ENCODE measurements at places on chromosomes 2 and 18.
A peak's percentile ranks its signal among the peaks of the same experiment; 100 is the strongest.

GRCh38 chr2:24515335-24515734, 24.3 kb downstream of the NCOA1 start:
- DNase-seq = no peak

GRCh38 chr18:42480441-42480840, 525.4 kb downstream of the PIK3C3 start:
- DNase-seq = no peak

GRCh38 chr2:186718903-186719302, 25.0 kb downstream of the FAM171B start:
- no peak for DNase-seq

DNA sequence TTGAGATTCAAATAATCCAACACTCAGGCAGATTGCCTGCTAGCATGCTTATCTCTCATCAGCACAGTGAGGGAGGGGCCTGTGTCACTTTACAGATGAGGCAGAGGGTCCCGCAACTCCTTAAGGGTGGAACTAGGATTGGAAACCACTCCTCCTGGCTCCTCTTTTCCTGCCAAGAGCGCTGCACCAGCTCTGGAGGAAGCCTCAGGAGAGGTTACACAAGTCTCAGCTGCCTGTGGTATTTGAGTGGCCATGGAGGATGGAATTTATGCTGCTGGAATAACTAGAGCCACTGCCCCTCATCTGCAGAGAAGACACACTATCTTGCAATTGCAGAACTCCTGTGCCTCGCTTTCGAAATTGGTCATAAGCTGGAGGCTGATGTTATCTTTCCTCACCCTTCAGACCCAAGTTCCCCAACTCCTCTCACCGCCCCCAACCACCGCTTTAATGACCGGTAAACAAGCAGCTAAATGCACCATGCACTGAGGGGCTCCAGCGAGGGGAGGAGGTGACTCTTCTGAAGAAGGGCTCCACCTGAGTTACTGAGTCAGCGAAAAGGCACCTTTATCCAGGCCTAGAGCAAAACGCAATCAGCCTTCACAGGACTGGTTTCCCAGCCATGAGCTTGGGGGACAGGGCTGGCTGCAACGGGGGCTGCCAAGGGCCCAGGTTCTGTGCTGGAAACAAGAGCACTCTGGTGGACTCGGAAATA, 245.8 kb downstream of the SOX11 start:
- DNase-seq = no peak

DNA sequence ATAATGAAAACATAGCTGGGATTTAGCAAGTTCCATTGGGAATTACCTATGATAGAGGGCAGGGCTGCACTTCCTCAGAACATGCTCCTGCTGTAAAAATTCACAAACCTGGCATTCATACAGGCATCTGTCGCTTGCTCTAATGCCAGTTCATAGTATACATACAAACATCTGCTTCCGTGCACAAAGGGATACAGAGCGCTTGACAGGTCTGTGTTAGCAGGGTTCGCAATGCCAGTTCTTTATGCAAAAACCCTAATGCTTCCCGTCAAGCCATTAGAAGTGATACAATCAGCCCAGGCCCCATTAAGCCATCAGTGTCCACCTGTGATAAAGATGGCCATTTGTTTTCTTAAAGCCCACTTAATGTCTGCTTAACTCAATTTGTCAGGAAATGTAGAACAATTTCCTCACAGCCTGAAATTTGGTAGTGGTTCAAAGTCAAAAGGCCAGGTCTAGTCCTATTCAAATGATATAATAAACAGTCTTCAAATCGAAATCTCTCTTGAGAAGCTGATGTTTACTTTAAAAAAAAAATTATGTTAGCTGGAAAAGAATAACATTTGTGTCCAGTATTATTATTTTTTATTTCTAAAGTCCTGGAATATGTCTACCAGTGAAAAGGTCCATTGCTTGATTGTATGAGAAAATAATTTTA, 556.3 kb downstream of the ARHGAP15 start:
- DNase-seq = no peak

DNA sequence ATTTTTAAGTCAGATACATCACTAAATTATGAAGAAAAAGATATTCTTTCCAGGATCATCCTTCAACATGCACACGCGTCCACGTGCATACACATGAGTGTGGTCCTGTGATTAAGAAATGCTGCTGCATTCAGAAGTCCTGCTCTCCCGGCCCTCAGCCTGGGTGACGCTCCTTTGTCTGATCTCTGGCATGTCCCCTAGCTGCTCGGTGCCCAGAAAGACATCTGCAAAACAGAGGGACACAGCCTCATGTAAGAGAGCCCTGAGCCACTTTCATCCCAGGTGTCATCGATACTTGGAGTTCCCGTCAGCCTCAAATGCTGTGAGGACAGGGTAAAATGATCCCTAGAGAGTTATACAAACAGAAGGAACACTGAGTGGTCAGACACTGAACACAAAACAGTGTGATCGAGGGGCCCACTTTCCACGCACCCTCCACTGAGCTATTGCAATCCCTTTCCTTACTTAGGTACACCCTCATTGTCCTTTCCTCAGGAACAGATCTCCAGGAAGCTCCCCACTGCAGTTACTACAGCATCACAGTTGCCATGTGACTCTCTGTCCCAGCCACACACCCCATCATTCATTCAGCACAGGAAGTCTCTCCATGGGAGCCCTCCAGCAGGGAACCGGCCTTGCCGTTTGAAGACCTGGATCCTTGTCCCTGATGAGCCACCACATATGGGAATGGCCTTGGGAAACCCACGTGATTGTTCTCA, 32.1 kb downstream of the CRACDL start:
- DNase-seq = no peak

DNA sequence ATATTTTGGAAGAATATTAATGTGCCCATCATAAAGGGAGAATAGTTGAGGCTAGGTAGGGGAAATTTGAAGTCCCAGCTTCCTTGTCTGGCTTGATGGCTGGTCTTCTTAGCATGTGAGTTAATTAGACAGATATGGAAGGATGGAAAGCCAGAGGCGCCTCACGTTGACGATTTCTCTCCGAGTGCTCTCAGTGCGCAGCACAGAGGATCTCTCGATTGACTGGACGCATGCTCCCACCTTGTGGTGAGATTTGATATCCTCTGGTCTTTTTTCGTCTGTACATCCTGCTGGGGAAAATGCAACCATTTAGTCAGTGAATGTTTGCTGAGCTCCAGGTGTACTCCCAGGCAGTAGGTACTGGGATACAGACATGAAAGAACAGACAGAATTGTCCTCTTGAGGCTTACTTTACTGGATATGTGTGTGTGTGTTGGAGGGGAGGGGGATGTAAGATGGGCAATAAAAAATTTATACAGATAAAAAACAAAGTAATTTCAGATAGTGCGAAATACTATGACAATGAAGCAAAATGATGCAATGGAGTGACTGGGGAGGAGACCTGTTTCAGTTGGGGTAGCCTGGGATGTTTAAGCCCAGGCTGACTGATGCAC, 66.9 kb upstream of the ZNG1B start:
- DNase-seq = peak; percentile 60

GRCh38 chr2:59204040-59204439, 962.9 kb upstream of the FANCL start:
- DNase-seq = no peak

- DNase-seq = no peak
Observed at GRCh38 chr18:62876828-62877227, 161.5 kb downstream of the PHLPP1 start.

- no peak for DNase-seq
Observed at GRCh38 chr2:6623746-6624145, 242.0 kb downstream of the CMPK2 start.

GRCh38 chr2:48248251-48248933, 281.6 kb upstream of the STON1 start:
- no peak for DNase-seq

- DNase-seq = no peak
Observed at GRCh38 chr2:31202041-31202440, 15.3 kb downstream of the CAPN14 start.

DNA sequence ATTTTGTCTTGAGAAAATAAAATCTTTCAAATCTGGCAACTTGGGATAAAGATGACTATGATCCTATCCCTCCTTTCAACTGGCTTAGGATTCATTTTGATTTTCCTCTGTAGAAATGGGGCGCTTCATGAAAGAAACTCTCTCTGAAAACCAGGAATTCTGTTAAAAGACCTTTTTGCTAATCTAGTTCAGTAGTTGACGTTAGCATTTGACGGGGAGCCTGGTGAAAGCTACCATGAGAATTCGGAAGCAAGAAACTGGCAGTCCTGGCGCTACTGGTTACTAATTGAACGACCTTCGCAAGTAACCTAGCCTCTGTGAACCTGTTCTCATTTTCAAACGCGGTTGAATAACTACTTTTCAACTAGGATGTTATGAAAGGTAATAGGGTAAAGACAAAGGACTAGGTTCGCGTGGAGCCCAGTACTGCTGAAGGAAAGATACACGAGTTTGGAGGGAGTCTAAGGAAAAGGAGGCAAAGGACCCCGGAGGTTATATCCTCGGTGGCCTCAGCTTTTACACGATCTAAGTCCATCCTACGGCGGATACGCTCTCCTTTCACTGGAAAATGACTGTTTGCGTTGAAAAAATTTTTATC, 604 bp upstream of the STK11IP start:
- no peak for DNase-seq

GRCh38 chr2:113834051-113834730, 55.7 kb upstream of the ACTR3 start:
- DNase-seq = no peak

DNA sequence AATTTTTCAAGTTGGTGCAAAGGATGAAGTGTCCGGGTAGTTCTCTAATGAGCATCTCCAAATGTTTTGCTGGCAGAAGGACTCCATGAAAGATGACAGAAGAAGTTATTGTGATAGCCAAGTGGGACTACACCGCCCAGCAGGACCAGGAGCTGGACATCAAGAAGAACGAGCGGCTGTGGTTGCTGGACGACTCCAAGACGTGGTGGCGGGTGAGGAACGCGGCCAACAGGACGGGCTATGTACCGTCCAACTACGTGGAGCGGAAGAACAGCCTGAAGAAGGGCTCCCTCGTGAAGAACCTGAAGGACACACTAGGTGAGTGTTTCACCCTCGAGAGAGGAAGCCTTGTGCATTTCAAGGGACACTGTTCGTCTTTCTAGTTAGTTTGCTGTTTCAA, 110.3 kb downstream of the NCK2 start:
- no peak for DNase-seq

- no peak for DNase-seq
Observed at GRCh38 chr18:70468861-70469547, 180.2 kb downstream of the SOCS6 start.

GRCh38 chr2:111904726-111905474, 6.5 kb downstream of the MERTK start:
- DNase-seq = no peak

DNA sequence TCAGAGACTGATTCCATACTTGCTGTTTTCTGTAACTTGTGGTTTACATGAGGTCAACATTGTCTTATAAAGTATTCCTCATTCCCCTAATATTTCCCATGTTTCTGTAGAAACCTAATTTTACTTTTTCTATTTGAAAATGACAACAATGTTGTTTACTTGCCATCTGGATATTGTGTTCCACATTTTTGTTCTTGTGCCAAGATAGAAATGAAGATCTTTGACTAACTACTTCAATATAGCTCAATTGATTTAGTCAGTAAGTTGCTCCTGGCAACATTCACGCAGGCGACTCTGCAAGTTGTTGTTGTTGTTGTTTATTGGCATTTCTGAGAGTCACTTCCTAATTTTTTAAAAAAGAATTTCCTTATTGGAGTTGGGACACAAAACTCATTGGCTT, 69.5 kb downstream of the CAVIN2 start:
- DNase-seq = no peak

GRCh38 chr18:45792506-45793263, 32.8 kb upstream of the SIGLEC15 start:
- no peak for DNase-seq

GRCh38 chr2:239563561-239563960, 162.7 kb upstream of the HDAC4 start:
- DNase-seq = no peak

- DNase-seq = no peak
Observed at GRCh38 chr2:70552501-70553333, 909 bp downstream of the TGFA start.

GRCh38 chr2:12807907-12808810, 91.4 kb downstream of the TRIB2 start:
- DNase-seq = no peak

GRCh38 chr2:151103551-151103950, 158.1 kb downstream of the RBM43 start:
- DNase-seq = no peak

DNA sequence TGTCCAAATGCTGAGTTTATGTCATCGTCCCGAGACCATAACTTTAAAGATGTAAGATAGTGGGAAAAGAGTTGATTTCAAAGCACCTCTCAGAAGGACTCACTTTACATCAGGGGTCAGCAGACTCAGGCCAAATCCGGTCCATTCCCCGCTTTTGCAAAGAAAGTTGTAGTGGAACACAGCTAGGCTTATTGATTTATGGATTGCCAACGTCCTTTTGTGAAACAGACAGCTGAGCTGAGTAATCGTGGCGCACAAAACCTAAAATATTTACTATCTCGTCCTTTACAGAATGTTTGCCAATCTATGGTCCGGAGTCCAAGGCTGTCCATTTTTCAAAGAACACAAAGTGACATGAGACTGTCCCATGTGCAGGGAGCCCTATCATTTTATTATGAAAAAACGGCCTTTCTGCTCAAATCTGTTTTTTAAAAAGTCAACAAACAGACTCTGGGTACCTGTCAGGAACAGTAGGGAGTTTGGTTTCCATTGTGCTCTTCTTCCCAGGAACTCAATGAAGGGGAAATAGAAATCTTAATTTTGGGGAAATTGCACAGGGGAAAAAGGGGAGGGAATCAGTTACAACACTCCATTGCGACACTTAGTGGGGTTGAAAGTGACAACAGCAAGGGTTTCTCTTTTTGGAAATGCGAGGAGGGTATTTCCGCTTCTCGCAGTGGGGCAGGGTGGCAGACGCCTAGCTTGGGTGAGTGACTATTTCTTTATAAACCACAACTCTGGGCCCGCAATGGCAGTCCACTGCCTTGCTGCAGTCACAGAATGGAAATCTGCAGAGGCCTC, at the start of gene IL1RN:
IL1RN (plus strand) TSS at position 754 of the 801 bp plus-strand sequence; CDS start at position 781, 27 bp downstream.
- no peak for DNase-seq

GRCh38 chr2:41830600-41830999, 217.2 kb upstream of the PKDCC start:
- DNase-seq = no peak

DNA sequence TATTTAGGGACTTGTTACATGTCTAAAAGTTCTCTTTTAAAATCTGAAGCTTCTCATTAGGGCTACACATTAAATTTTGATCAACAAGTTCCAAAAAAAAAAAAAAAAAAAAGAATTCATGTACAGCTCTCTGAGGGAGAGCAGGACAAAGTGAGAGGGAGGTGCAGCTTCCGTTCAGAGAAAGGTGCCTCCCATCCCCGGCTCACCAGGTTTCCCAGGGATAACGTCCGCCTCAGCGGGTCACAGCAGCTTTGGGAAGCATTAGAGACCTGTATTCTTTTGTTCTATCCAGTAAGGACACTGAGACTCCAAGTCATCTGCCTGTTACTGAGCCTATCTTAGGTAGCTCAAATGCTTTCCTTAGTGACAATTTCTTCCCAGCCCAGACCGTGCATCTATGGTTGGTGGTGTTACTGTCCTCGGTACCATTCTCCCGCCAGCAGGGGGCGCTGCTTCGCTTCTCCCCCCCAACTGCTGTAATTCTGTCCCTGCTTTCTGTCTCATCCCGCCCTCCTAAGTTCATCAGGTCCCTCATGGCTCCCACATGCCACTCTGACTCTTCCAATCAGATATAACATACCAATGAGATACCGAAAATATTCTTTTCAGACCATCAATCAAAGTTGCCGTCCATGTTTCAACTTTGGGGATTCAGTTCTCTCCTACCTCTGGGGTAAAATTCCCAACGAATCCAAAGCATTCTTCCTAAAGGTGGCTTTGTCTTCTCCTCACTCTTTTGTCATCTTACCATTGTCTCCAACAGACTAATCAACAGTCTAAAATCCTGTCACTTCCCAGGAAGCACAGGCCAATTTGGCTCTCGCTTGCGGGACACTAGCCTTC, 466.5 kb downstream of the METTL4 start:
- peak; percentile 9 for DNase-seq

All from activated T-cell treated with anti-CD3 and anti-CD28 coated beads for 4 hours (primary cell).